Right ventricle myocardium inferior (tissue), 1 donor: ENCODE measurements at places on chromosomes 3 and 15. TPM values are rescaled to one million over a fixed set of nuclear protein-coding genes. Genes with fewer than 3 reads are reported as not detected.

DNA sequence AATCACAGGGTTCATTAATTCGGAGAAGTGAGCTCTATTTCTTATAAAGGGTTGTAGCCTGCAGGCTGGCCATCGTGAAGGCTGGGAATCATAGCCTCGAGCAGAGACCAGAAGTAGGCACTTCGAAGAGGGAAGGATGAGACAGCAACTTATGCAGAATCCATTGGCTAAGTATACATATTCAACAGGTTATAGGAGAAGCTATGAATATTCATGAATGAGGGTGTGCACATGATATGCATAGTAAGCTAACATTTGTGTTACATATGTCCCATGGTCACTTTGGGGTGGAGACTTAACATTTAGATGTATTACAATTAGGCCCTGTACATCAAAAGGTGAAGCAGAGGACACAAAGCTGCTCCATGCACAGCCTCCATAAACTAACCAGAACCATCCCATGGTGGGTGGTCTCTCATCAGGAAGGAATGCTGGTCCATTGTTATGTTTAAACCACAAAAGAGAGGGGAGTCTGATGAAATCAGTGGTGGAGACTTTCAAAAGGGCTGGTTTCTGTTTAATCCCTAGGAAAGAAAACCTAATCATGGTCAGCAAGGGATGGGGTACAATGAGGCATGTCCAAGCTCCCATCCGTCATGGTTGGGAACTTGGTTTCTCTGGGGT is 80.8 kb upstream of the FHIT start:
- DNase-seq: no peak

UBA7 gene
- 23.1 TPM for total RNA-seq

- DNase-seq: no peak
Measured at GRCh38 chr3:16485395-16485992, 28.0 kb downstream of the RFTN1 start.

GRCh38 chr15:48084759-48085590 is 35.8 kb upstream of the SLC24A5 start:
- no peak for DNase-seq

GRCh38 chr3:189822726-189823125 is 191.5 kb downstream of the TP63 start:
- DNase-seq: no peak

EIF1B gene
- 327 TPM for total RNA-seq
